ENCODE measurements at places on chromosomes 5 and 9.

DNA sequence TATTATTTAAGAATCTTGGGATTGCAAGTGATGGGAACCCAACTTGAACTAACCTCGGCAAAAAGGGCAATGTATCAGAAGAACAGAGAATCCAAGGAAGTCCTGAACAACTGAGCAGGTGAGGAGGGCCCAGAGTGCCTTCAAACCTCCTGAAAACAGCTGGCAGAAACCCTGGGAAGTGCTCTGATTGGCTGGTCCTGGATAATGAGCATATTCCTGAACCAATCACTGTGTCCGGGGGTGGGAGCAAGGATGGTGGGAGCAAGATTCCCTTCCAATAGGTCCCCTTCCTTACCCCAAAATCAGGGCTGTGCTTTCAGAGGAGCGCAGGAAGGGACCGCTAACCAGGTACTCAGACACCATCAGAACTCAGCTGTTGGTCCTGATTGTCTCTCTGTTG is 31.9 kb upstream of the TBC1D2 start:
- DNase-seq: no peak

DNA sequence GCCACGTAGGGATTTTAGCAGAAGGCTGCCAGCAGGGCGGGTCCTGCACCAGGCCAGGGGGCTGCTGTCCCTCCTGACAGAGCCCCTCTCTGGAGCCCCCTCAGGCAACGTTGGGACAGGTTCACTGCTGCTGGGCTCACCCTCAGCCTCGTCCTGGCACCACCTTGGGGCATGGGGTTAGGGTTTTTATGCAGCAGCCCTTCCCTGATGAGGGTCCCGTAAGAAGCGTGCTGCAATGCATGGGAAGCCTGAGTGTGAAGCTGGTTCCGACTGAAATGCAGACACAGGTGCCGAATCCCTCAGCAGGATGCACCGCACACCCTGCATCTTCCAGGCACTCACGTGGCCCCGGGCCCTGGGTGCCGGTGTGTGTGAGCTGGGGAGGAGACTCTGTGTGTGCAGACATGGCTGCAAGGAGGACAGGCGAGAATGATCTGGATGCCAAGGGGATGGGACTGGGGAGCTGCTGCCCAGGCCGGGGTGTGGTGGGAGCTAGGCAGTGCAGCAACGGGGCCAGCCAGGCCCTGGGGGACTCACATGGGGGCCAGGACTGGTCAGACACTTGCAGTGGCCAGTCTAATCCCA is 27.1 kb downstream of the ZDHHC11B start:
- no peak for DNase-seq

- no peak for DNase-seq
These were observed 67.2 kb upstream of the PANK3 start for GRCh38 chr5:168646335-168646734.

DNA sequence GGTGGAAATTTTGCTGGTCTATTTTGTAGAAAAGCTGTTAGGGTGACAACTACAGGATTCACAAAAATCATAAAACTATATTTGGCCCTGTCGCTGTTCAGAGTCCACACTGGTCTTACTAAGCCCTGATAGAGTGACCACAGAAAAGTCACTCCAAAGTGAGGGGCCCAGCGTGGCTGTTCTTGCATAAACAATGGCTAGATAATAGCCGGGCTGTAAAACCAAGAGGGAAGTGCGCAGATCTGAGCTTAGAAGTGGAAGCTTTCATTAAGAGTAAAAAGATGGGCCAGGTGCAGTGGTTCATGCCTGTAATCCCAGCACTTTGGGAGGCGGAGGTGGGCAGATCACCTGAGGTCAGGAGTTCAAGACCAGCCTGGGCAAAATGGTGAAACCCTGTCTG is 15.5 kb upstream of the CTSL start:
- no peak for DNase-seq

DNA sequence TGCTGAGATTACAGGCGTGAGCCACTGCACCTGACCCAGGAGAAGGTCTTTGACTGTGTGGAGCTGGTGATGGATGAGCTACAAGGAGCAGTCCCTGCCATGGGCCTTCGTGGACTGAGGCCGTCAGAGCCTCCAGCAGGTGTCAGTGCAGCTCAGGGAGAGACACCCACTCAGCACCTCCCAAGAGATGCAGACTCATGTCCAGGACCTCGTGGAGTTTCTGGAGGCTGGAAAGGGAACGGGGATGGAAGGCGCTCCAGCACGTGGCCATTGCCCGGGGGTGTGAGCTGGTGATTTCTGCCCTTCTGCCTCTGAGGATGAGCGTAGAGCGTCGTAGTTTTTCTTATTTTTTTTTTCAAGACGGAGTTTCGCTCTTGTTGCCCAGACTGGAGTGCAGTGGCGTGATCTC is 9.5 kb downstream of the TOR4A start:
- DNase-seq: no peak

- DNase-seq: no peak
These were observed 62.8 kb downstream of the DCP2 start for GRCh38 chr5:113039229-113039933.

- no peak for DNase-seq
These were observed 11.8 kb upstream of the BTNL9 start for GRCh38 chr5:181028032-181028819.

GRCh38 chr9:37555786-37556185 is 20.4 kb downstream of the FBXO10 start:
- DNase-seq: no peak

- DNase-seq: no peak
These were observed 119.5 kb upstream of the CTNND2 start for GRCh38 chr5:12023614-12024241.

DNA sequence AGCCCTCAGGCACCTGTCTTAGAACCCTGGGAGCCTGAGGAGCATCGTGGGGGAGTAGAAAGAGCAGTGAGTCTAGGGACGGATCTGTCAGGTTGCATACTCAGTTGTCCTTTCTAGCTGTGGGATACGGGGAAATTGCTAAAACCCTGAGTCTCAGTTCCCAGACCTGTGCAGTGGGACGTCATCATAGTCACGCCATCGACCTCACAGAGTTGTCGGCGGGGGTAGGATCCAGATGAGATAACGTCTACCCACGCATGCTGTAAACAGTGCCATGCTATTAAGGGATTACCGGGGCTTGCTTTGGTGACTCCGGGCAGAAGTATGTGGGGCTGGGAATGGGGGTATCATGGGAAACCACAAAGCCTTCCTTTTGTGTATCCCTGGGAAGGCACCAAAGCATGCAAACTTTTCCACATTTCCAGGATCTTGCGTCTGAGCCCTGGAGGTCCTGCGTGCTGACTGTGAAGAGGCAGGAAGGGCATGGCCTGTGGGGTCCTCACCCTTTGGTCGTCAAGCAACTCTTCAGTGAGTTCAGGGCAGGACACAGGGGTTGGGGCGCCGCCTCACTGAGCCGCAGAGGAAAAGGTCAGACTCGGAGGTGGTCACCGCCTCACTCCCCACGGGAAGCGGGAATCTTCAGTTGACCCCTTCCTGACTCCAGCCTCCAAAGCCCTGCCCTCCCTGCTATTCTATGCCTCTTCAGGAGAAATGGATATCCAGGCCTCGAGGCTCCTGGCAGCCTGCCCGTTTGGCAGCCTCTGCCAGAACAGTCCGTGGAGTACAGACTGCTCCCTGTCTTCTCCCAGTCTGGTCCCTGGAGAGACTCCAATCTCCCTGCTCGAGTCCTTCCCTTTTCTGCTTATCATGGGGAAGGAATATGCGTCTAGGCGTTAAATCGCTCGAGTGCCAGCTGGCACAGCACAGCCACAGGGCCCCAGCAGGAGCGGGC is 186.8 kb upstream of the KLF9 start:
- no peak for DNase-seq

DNA sequence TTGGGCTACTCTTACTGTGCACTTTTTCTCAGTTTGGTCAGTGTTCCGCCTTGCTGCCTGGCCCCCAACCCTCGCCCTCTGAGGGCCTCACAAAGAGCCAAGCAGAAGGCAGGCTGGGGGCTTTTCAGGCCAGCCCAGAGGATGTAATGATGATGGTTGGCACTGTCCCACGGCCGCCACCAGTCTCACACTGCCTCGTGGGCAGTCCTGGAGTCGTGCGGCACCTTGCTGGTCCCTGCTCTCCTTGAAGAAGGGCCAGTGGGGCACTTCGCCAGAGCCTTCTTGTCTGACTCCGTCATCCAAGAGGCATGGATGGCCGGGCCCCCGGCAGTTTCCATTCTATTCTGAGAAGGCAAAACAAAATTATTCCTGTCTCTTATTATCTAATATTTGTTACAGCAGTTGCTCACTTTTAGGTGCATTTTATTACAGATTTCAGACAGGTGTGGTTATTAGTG is 21.0 kb downstream of the TENT4A start:
- no peak for DNase-seq

- no peak for DNase-seq
These were observed 237.8 kb upstream of the GAS1 start for GRCh38 chr9:87184956-87185642.

DNA sequence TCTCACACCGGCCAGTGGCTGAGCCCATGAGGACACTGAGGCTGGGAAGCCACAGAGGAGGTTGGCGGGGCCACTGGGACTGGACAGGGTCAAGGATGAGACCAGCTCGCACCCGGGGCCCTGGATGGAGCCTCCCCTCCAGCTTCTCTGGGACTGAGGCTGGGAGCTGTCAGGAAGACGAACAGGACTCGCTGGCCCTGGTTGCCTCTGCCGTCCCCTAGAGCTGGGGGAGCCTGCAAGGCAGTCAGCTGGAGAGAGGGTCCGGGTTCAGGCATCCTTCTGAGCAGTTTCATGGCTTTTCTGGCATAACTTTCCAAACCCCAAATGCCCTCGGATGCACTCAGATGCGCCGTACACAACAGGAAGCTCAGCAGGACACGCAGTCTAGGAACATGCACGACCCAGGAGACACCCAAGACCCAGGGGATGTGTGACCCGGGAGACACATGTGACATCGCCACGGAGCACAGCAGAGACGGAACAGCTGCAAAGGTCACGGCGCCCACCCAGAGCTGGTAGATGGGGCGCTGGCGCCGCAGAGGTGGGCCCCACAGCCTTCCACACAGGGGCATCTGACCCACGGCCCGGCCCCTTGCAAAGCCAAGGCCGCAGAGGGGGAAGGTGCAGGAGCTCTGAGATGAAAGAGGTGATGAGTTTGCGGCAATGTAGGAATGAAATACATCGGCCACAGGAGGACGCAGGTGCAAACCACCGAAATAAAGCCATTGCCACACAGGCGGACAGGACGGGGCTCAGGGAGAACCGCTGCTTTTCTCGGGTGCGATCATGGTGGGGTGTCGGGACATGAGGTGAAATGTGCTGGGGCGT is 17.1 kb downstream of the TPPP start:
- no peak for DNase-seq

DNA sequence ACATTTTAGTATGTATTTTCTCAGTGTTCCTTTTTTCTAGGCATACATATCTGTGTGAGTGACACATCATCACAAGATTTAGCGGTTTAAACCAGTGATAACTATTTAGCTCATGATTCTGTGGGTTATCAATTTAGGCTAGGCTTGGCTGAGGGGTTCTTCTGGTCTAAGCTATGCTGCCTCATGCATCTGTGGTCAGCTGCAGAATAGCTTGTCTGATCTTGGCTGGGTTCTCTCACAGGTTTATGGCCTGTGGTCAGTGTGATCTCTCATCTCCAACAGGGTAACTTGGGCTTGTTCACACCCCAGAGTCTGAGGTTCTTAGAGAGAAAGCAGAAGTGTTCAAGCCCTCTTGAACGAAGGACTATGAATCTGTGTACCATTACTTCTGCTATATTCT is 363.3 kb downstream of the KDM4C start:
- no peak for DNase-seq

GRCh38 chr5:90084342-90084741 is 325.2 kb downstream of the CETN3 start:
- no peak for DNase-seq

GRCh38 chr5:101608322-101608721 is 687.8 kb downstream of the SLCO4C1 start:
- no peak for DNase-seq

- DNase-seq: no peak
These were observed 23.6 kb upstream of the SARDH start for GRCh38 chr9:133761641-133762248.

- DNase-seq: no peak
These were observed 42.3 kb upstream of the NR3C1 start for GRCh38 chr5:143445776-143446175.

GRCh38 chr5:2018390-2018724 is 135.6 kb upstream of the IRX4 start:
- DNase-seq: no peak

- DNase-seq: no peak
These were observed 40.8 kb downstream of the CSF1R start for GRCh38 chr5:150045549-150045948.

GRCh38 chr5:133873449-133873848 is 95.0 kb downstream of the C5orf15 start:
- no peak for DNase-seq

GRCh38 chr5:177959315-177959714 is 36.7 kb downstream of the PROP1 start:
- no peak for DNase-seq

- no peak for DNase-seq
These were observed 129.5 kb upstream of the RAPGEF1 start for GRCh38 chr9:131869348-131869747.

GRCh38 chr5:40447438-40447837 is 232.3 kb upstream of the PTGER4 start:
- DNase-seq: no peak

DNA sequence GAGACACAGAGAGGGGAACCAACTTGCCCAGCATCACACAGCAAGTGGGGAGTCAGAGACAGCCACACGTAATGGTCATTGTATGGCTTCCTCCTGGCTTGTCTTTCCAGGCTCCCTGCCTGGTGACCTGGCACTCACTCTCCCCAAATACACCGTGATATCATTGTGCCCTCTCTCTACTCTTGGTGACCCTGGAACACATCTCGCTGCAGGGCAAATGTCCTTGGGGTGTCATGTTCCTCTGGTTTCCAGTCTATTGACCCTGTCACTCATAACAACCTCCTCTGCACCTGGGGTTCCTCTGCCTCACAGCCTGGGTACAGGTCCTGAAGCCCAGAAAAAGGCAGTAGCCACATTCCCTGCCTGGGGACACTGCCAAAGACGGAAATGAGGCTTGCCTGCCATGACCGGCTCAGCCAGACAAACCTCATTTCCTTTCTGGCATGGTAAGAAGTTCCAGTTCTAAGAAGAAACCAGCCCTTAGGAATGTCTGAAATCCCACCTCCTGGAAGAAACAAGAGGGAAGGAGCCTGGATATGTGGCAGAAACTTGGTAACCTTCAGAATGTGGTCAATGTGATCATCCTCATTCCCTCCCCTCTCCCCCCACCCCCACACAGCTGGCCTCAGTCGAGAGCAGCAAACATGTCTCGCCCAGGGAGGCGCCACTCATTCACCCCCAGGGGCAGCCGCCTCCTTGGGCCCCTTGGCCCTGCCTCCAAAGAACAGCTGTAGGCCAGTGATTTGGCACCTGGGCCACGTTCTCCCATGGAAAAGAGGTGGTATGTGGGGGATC is 30.6 kb upstream of the SMU1 start:
- DNase-seq: no peak

GRCh38 chr5:174413567-174414314 is 310.6 kb upstream of the MSX2 start:
- DNase-seq: no peak

DNA sequence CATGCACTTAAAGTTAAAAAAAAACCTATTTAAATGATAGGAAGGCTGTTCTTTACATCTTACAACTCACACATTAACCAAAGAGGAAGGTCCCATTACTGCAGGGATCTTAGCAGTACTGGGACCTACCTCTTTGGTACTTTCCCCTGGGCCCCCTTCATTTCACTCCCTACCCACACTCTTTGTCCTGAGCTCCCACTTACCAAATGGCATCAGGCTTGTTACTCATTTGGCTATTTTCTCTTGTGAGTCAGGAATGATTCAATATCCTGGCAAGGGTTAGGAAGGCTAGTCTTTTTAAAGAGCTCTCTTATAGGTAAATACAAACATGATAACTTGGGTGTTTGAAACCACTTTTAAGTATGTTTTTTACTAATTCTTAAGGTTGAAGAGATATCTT is 117.4 kb upstream of the ELL2 start:
- no peak for DNase-seq

Data from central memory CD4-positive, alpha-beta T cell (primary cell).